ENCODE measurements at places on chromosomes 6 and 20.

- DNase-seq: no peak
Observed at GRCh38 chr6:119285908-119286625, 63.5 kb downstream of the MAN1A1 start.

GRCh38 chr6:50836231-50836630 is 17.6 kb downstream of the TFAP2B start:
- DNase-seq: no peak

DNA sequence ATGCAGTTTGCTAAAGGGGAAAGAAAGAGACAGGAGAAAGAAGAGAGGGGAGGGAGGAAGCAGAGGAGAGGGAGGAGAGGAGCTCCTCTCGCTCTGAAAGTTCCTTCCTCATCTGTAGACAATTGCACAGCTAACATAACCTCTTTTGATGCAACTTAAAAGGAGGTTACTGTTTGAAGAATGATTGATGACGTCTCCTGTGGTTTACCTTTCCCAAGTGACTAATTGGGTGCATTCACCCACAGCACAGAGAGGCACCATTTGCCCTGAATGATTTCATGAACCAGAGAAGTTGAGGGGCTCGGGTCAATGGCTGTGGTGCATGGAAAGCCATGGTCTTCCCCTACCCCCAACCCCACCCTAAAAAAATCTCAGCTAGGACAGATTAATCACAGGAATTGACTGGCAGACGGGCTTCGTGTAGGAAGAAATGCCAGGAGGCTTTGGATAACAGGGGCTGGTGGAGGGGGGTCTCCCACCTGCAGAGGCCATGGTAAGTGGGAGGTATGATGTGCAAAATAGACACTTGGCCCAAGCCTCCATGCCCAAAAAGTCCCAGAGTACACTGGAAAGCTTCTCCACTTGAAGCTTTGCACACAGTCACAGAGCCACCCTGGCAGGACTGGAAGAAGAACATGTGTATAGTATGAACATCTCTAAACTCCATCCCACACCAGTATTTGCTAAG is 213.7 kb downstream of the ANKRD60 start:
- DNase-seq: no peak

GRCh38 chr20:61916318-61916891 is 149.3 kb downstream of the TAF4 start:
- no peak for DNase-seq

DNA sequence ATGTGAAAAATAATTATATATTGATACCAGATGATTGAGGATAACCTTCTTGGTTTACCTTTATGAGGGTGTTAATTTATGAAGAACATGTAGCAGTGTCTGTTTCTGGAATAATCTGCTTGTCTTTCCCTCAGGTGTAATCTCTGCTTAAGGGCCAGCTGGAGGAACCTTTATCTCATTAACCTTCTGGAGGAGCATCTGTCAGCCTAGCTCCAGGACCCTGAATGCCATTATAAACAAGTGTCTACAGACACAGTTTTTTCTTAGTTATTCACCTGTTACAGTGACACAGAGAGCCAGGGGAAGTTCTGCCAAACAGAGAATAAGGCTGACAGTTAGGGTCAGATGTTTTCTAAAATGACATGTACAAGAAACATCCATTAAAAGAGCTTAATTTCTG is at the start of gene IMPG1:
IMPG1 (minus strand) TSS at position 101 of the 400 bp plus-strand sequence. CDS start 174 bp downstream, outside the sequence.
- no peak for DNase-seq

DNA sequence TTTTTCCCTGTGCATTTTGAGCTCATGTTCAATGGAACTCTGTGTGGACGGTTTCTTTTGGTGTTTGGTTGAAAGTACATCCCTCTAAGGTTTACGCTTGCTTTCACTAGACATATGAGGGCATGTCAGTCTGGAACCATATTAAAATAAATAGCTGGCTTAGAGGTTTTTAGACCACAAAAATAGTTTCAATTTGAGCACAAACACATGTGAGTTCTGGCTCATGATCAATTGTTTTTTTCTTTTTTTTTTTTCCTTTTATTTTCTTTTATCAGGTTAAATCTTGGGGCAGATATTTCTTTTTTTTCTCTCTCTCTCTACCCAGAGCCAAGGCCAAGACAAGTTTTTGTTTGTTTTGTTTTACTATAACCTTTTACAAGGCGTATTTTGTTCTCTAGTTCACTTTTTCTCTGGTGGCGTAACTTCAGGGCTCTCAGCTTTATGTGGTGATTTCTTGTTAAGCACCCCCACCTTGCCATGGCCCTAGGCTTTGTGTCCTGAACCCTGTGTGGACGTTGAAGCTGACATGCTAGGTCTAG is 92.9 kb downstream of the SHLD1 start:
- DNase-seq: no peak

All from T-helper 1 cell (primary cell).